ENCODE measurements at places on chromosomes 5 and 9.

DNA sequence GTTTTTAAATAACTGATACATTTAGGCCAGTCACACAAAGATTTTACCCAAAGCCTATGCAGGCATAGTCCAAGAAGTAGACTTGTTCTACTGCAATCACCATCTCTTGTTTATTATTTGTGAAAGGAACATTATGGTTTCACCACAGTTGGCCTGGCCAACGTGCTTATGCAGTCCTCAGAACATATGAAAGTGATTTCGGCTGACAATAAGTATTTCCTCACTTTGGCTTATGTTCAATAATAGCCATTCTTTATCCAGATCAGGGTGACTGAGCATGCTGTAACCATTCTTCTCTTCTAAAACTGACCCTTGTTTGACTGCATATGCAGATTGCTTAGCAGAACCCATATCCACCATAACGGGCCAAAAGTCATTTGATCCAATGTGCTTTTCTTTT lies 76.6 kb upstream of the CCDC152 start:
- no peak for DNase-seq

DNA sequence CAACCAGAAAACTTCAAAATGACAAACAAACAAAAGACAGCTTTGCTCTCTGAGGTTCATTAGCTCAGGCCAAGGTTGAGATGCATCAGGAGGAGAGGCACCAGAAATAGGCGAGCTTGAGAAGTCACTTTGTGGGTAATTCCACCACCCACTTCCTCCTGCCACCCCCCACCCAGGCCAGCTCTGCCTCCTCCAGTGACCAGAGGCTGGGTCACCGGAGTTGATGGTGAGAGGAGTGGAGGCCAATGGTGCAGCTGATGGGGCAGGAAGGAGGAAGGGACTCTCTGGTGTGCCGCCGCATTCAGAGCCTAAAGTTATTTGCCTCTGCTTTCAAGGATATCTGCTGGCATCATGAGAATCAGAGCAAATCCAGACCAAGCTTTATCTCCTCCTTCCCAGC lies 73.8 kb upstream of the ASTN2 start:
- DNase-seq: no peak

DNA sequence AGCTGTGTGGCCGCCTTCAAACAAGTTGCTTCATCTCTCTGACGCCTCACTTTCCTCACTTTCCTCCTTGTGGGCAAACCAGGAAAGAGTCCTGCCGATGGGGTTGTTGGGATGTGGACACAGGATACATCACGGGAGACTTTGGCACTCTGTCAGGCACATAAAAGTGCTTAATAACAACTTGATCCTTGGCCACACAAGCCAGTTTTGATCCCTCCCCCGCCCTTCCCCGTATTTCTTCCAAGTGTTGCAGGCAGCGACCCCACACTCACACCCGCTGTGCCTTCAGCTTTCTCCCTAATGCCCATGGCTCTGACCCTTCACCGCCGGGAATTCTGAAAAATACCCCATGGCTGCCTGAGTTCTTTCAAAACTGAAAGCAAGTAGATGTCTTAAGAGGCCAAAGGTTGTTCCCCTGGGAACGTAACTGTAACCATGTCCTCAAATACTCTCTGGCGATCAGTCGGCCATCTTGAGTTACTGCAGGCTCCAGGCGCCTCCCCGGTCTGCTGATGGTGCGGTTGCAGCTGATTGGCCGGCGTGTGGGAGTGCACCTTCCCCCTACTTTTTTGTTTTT lies 59.8 kb downstream of the ARHGEF37 start:
- DNase-seq: no peak

- no peak for DNase-seq
Observed at GRCh38 chr5:9861666-9862256, 231.6 kb upstream of the TAS2R1 start.

- no peak for DNase-seq
Observed at GRCh38 chr5:36841677-36842076, 34.9 kb upstream of the NIPBL start.

DNA sequence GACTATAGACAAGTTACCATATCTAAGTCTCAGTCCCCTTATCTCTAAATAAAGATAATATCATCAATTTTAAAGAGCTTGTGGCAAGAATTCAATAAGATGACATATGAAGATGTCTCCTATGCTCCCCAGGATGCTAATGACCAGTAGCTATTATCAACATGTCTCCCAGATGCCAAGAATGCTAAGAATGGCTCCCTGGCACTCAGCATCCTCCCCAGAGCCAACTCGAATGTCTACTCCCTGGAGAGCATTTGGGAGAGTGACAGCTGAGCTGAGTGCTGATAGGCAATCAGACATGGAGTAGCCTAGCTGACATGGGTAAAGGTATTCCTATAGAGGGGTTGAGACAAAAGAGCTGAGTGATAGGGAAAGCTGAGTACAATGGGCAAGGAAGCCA lies 15.9 kb downstream of the P4HA2 start:
- DNase-seq: no peak

DNA sequence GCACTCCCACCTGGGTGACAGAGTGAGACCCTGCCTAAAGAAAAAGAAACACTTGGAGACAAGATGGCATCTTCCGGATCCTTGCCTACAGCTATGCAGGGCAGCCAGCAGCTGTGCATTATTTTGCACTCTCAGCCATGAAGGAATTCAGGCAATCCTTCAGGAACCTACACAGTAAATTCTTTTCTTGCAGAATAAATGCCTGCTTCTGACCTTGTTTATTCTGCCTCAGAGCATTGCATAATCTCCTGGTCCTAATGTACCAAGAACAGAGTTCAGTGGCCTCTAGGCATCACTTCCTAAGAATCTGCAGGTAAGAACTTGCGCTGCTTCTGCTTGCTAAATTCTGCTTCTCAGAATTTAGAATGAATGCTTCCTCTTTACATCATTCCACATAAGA lies 16.8 kb downstream of the GLDC start:
- DNase-seq: no peak

GRCh38 chr5:132059696-132060500 lies 557 bp upstream of the IL3 start:
- no peak for DNase-seq

DNA sequence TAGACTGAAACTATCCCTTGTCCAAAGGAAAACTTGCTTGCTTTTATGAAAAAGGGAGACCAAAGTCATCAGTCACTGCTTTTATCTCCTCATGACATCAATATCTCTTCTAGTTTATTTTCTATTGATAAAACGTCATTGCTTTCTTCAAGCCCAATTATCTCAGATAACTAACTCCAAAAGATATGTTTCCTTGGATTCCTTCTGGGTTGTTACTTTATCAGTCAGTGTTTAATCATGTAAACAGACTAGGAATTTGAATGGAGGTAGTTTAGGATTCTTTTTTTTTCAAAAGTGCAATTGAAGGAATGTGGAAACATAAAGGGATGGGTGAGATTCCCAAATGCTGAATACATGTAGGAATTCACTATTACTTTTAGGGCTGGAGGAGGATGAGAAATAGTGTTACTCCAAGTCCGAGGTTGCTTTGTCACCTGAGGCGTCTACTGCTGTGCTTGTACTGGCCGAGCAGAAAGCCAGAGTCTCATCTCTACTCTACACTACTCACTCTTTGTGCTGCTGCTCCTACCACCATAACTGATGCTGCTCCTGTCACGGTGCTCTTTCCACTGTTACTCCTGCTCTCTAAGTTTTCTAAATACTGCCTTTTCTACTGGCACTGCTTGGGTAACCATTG lies 1697.1 kb upstream of the NUDT12 start:
- DNase-seq: no peak

- DNase-seq: no peak
Observed at GRCh38 chr5:96885518-96886338, 9.4 kb downstream of the ERAP2 start.

DNA sequence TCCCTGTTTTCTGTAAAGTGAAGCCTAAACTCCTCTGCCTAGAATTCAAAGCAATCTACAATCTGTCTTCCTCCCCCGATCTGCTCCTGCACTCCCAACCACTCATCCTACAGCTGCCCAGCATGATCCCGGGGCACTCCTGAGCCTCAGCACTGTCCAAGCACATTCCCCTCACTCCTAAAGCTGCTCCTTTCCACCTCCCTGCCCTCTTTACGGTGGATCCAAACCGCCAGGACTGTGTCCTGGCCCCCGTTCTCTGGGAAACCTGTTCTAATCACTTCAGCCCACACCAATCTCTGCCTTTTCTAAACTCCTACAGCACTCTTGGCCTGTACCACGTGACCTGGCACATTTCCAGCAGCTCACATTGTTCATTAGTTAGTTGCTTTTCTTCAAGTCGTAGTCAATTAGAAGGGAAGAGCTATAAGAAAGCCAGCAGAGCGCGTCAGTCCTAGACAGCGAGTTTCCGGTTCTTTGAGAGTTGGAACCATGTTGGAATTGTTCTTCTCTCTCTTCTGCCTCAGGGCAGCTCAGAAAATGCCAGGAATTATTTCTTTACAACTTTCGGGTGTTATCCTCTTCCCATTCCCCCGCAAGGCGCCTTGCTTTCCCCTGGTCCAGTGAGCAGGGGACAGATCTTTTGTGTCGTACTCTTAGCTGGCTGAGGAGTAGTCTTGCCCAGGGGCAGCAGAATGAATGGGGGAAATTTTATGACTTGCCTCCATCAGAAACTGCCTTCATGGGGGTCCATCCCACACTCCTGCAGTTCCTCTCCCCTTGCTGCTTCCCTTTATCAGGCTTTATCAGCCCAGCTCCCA lies 60.7 kb downstream of the NRG2 start:
- no peak for DNase-seq

DNA sequence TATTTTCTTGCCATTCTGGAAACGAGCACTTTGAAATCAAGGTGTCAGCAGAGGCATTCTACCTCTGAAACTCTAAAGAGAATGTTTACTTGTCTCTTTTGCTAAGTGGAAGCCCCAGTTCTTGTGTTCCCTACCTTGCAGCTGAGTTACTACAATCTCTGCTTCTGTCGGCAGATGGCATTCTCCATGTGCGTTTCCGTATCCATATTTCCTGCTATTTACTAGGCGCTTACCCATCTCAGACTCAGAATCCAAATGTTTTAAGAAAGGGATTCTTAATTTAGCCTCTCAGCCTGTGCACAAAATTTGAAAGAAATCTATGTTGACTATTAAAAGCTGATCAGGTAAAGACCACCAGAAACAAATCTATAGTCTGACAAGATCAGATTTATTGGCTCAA lies 221.3 kb upstream of the FTMT start:
- no peak for DNase-seq

GRCh38 chr9:68493958-68494577 lies 46.6 kb downstream of the TMEM252 start:
- DNase-seq: no peak

DNA sequence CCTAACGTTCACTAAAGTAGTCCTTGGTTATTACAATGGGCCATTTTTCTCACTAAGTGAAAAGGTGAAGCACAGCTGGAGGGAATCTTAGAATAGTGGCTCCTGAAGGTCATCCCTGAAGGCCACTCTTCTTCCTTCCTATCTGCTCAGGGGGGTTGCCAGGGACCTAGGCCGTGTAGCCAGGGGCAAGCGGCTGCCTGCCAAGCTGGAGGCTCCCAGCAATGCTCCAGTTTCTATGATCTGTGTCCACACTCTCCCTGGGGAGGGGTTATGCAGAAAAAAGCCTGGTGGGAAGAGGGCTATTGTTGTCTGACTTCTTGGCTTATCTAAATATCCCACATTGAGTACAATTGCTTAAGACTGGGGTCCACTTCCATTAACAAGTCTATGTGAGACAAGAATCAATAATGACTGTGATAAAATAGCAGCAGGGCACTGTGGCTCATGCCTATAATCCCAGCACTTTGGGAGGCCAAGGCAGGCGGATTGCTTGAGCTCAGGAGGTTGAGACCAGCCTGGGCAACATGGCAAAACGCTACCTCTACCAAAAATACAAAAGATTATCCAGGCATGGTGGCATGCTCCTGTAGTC lies 3.8 kb downstream of the NMRK1 start:
- DNase-seq: no peak

DNA sequence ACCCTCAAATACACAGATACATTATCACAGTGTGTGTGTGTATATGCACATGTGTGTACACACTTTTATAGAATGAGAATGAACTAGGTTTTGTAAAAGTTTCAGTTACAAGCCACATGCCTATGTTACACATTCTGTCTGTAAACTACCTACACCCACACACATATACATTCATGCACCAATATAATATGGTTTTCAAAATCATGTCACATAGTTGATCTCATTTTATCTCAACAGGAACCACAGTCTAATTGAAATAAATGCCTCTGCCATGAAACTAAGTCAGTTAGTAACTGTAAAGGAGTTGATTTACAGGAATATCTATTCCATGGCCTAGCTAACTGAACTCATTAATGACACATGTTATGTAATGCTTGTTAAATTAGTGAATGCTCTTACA lies 646.6 kb downstream of the PDE4D start:
- no peak for DNase-seq

- DNase-seq: no peak
Observed at GRCh38 chr5:10109299-10109698, 140.4 kb downstream of the ATPSCKMT start.

- DNase-seq: no peak
Observed at GRCh38 chr9:79731171-79731890, 159.6 kb downstream of the TLE4 start.

- DNase-seq: no peak
Observed at GRCh38 chr5:50807661-50808060, 141.2 kb downstream of the PARP8 start.

DNA sequence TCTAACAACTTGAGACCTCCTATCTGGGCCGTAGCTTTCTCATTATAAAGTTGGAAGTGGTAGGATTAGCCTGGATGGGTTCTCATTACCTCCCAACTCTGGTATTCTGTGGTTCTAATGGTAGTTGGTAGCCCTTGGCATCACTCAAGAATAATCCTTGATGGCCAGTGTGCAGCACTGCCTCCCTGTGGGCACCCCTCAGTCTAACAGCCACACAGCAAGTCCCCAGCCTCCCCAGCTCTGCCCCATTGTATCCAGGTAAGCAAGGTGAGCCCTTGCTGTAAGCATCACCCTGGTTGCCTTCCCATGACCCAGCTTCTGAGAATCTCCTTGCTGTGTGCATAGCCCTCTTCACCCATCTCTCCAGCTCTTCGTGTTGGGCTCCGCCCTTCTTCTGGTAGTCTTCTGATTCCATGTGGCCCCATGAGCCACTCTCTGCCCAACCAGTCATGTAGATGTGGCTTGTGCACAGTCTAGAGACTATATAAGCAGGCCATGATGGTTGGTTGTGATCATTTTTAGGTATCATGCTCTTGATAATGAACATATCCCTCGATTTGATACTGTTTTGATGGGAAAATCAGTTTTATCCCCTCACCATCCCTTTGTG lies 57.6 kb upstream of the GRHPR start:
- no peak for DNase-seq

- no peak for DNase-seq
Observed at GRCh38 chr5:107468276-107468675, 202.5 kb downstream of the EFNA5 start.

- DNase-seq: no peak
Observed at GRCh38 chr5:14901462-14902051, 30.0 kb upstream of the ANKH start.

GRCh38 chr5:178469011-178469974 lies 120.9 kb downstream of the COL23A1 start:
- no peak for DNase-seq

DNA sequence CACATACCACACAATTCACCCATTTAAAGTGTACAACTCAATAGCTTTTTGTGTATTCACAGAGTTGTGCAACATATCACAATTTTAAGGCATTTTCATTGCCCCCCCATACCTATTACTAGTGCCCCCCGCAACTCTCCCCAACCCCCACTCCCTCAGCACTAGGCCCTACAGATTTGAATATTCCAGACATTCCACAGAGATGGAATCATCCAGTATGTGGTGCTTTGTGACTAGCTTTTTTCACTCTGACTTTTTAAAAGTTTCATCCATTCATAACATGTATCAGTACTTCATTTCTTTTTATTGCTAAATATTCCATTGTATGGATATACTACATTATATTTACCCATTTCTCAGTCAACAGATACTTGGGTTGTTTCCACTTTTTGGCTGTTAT lies 102.9 kb upstream of the LRRTM2 start:
- DNase-seq: no peak
